ENCODE measurements at places on chromosomes 3 and 15.

GRCh38 chr15:74384881-74385643 is 17.6 kb upstream of the CYP11A1 start:
- peak; percentile 55 for DNase-seq

GRCh38 chr3:145820170-145820569 is 340.8 kb downstream of the PLOD2 start:
- DNase-seq: no peak

GRCh38 chr3:146159616-146160320 is 1.2 kb downstream of the PLOD2 start:
- DNase-seq: no peak

GRCh38 chr3:46215810-46216414 is 7.8 kb upstream of the CCR1 start:
- DNase-seq: no peak

- no peak for DNase-seq
Observed at GRCh38 chr3:43309372-43310305, 23.3 kb downstream of the SNRK start.

- DNase-seq: peak; percentile 52
Observed at GRCh38 chr3:177679568-177680471, 482.5 kb upstream of the TBL1XR1 start.

- DNase-seq: no peak
Observed at GRCh38 chr15:101498717-101499480, 9.4 kb upstream of the PCSK6 start.

DNA sequence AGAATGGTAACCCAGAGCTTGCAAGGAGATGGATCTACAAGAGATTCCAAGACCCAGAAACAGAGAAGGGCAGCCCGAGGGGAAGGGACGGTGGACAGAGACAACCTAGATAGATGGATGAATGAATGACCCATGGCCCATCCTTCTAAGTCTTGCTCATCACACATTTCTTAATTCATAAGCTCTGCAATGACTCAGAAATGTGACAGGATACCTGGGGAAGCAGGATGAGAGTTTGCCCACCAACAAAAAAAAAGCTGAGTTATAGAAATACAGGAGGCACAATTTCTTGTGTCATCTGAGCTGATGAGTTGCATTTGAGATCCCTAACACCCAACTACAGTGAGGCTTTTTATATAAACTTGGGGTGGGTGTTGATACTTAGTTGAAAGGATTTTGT is 76.6 kb downstream of the CNTN3 start:
- DNase-seq: no peak

DNA sequence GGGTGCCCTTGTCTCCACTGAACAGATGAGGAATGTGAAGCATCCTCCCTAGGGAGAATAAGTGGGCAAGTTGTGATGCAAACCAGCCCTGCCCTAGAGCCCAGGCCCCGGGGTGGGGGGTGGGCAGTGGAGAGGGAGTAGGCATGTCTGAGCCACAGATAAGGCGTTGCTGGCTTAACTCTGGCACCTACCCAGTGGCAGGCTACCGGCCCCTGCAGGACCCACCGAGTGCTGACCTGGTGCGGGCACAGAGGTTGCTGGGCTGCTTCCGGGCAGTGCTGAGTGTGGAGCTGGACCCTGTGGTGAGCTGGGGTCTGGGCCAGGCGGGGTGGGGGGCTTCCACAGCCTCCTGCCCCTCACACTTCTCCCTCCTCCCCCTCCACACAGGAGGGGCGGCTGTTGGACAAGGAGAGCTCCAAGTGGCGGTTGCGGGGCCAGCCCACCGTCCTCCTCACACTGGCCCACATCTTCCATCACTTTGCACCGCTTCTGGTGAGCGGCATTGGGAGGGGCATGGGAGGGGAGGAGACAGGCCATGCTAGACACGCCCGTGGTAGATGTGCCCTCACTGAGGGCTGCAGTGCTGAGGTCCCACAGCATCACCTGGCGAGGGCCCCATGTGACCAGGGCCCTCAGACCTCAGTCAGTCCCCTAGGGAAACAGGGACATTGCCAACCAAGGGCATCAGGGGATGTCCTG is 10.1 kb downstream of the RNF123 start:
- DNase-seq: no peak

- DNase-seq: no peak
Observed at GRCh38 chr15:67865331-67865730, 25.5 kb upstream of the RNU6-1 start.

DNA sequence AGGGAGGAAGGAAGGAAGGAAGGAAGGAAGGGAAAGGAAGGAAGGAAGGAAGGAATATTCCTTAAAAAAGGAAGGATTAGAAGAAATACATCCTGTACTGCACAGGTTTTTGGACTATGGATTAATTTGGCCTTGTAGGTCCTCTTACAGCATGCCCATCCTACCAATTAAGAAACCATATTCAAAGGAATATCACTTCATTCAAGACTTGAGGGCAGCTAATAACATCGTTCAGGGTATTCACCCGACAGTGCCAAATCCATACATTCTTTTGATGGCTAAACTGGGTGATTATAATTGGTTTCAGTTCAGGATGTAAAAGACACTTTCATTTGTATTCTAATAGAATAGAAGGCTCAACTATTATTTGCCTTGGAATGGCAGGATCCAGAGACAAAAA is 410.3 kb downstream of the PLOD2 start:
- DNase-seq: no peak

DNA sequence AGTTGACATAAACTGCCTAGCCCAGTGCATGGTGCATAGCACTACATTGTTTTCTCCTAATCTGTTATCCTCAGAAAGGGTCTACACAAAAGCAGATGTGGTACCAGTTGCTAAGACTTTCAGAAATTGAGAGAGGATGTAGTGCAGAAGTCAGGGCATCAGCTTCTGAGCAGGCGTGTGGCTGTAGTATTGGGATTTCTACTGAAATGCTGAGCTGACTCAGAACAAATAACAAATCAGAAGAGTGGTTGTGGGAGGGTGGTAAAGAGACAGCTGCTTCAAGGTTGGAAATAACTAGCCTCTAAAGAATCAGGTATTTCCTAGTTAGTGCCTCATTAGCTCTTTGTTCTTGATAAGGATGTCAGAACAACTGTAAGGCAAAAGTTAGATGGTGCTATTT is 161.3 kb downstream of the AKAP13 start:
- peak; percentile 49 for DNase-seq

GRCh38 chr15:65245096-65245856 is 34.0 kb upstream of the CILP start:
- DNase-seq: no peak

- DNase-seq: no peak
Observed at GRCh38 chr3:174488527-174488926, 370.6 kb upstream of the NAALADL2 start.

DNA sequence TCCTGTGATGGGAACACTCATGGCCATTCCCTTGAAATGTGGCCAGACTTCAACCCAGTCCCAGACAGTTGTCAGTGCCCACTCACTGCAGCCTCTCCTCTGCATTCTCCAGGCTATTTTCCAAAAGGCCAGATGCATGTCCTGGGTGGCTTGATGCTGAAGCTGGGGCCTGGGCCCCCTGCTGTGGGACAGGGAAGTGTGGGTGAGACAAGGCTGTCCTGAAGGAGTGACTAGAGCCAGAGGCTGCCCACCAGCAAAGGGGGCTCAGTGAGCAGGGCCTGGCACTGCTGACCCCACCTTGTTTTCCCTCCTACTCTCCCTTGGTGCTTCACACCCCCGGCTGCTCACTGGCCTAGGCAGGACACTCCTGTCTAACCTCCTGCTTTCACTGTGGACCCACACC is 11.9 kb downstream of the CISH start:
- DNase-seq: no peak

- peak; percentile 95 for DNase-seq
Observed at GRCh38 chr3:98556164-98557130, 24.7 kb downstream of the GPR15 start.

DNA sequence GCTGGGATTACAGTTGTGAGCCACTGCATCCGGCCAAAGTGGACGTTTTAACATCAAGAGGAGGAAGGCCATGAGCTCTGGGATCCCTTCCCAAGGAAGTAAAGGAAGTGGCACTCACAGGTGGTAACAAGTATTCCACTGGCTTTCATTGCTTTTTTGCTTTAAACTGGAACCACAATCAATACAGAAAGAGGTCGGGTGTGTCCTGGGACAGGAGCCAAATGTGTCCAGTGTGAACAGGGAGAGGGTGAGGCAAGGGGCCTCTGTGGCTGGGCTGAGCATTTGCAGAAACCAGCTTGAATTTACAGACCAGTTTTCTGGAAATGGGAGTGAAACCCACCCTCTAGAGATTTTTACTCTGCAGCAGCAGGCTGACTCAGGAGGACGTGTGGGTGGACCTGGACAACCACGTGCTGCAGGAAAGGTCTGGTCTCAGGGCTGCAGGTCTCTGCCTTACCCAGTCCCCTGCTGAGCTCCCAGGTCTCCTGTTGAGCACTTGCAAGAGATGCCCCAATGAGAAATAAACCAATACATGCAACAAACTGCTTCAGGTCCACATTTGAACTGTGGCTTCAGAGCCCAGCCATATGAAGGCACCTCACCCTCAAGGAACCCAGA is 42.8 kb upstream of the TMEM115 start:
- no peak for DNase-seq

DNA sequence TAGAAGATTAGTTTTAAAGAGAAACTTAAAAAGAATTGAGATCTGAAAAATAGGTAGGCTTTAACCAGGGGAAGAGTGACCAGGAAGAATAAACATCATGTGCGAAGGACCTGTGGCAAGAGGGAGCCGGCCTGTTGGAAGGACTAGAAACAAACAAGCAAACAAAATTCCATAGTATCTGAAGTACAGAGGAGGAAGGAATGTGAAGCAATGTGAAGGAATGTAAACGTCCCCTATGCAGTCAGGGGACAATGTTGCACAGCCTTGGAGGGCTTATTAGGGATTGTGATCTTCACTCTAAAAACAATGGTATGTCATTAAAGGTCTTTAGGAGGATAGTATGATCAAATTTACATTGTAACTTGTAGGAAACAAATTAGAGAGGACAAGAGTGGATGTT is 84.4 kb upstream of the PLCL2 start:
- no peak for DNase-seq

DNA sequence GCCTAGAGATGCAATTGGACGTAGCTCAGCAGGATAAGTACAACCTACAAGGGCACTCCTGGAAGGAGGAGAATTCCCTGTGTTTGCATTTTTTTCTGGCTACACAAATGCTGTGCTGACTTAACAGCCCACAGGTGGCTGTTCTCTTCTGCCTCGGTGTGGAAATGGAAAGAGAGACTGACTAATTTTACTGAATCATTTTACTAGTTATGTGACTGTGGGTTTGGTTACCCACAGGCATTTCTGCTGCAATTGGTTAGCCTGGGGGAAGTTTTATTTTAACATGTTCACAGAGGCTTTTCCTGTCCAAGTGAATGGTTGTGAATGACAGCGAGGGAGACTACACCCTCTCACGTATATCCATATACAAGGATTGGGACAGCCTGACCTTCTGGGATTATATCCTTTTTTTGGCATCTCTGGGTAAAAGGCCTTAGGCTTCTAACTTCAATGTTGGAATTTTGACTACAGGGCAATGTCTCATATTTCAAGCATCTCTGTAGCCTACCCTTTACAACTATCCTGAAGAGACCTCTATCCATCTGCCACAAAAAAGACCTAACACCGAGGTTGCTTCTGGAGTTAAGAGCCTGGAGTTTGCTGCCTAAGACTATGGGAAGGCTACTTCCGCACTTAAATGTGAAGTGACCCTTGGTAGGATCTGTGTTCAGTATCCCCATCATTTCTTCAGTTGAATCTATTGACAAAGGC is 67.2 kb upstream of the TP63 start:
- peak; percentile 1 for DNase-seq

DNA sequence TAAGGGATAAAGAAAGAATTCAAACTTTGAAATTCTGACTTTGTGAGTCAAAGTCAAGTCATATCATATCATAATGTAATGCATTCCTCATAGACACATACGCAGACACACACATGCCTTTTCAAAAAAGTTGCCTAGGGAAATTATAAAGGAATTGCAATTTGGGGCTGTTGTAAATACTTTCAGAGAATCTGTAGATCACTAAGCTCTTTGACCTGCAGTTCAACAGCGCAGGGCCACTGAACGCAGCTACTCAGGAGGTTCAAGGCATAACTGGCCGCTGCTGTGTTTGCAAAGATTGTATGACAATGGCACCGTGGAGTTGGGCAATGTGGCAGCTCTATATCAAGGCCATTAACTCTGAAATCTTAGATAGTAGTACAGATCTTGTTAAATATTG is 188.4 kb upstream of the THRB start:
- no peak for DNase-seq

- no peak for DNase-seq
Observed at GRCh38 chr3:55584716-55585368, 97.7 kb upstream of the WNT5A start.

- DNase-seq: no peak
Observed at GRCh38 chr15:80750575-80750974, 28.6 kb upstream of the CEMIP start.

GRCh38 chr15:70212286-70212962 is 114.7 kb upstream of the TLE3 start:
- DNase-seq: no peak

- DNase-seq: no peak
Observed at GRCh38 chr3:156259896-156260295, 139.5 kb downstream of the KCNAB1 start.

DNA sequence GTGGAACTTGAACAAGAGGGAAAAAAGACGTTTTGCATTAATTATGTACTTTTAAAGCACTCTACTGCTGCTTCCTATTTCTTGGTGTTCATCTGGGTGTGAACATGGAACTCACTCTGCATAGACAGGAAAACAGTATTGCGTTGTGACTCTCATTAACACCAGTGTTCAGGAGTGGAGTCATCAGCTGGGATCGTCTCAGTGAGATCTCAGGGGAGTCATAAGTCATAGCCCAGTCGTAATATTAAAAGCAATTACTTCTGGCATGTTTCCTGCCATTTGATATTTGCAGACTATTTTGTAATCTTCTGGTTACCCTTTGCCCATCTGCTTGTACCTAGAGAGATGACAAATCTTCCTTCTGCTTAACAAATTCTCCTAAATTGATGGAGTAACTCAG is 462.0 kb upstream of the ATP11B start:
- DNase-seq: no peak

- DNase-seq: no peak
Observed at GRCh38 chr15:53247041-53247708, 457.0 kb upstream of the ONECUT1 start.

DNA sequence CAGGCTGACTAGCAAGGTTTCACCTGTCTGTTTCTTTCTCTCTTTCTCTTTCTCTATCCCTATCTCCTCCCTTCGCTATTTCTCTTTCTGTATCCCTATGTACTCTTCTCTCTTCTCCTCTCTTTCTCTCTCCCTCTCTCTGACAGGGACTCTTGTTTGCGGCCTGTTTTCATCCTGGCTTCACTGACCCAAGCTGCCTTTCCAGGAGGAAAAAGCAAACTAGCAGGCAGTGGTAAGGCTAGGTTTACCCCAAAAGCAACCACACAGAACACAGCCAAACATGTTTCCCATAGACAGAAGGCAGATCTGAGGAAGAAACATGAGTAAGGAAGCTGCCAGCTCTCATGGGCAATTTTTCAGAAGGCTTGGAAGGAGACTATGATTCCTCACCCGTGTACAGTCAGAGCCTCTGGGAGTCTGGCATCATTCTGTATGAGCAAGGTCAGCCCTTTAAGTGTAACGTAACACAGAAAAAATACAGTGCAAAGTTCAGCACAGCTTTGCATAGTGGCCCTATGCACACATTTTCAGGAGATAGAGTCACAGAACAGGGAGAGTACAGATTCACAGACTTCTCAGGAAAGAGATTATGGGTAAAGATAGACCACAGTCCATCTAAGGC is 61.0 kb downstream of the OCA2 start:
- no peak for DNase-seq

- no peak for DNase-seq
Observed at GRCh38 chr3:110995461-110996231, 76.0 kb upstream of the NECTIN3 start.
